ENCODE measurements at places on chromosomes 1 and 21.
A peak's percentile ranks its signal among the peaks of the same experiment; 100 is the strongest.

GRCh38 chr1:243740255-243740999 lies 109.6 kb downstream of the AKT3 start:
- DNase-seq: no peak

GRCh38 chr1:201894343-201895119 lies 5.8 kb downstream of the SHISA4 start:
- no peak for DNase-seq

GRCh38 chr1:119040906-119041305 lies 52.8 kb upstream of the TBX15 start:
- no peak for DNase-seq

DNA sequence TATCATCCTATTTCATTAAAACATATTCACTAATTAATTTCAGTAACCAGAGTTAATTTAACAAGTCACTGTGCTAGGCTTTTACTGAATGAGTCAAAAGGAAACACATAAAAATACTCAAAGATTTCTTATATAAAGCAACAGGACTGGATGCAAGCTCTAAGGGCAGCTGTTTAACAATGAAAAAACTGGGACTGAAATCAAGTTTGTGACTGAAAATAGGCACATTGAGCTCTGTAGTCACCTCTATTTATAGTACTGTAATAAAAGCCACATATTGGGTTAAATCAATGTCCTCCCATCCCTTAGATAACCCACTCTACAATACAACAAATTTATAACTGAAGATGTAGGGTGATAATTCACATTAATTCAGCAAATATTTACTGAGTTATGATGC lies 52.4 kb downstream of the SMYD3 start:
- no peak for DNase-seq

DNA sequence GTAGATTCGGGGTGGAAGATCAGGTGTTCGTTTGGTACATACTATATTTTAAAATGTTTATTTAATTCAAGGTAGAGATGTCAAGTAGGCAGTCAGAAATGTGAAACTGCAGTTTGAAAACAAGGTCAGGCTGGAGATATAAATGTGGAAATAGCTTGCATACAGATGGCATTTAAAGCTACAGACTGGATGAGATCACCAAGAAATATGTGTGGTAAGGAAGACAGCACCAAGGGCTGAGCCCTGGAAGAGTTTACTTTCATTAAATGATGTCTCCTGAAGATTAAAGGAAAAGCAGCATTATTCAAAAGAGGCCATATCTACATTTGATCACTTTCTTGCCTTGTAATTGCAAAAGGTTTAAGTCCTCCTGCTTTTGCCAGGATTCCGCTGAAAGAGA lies 271.3 kb downstream of the PTBP2 start:
- no peak for DNase-seq

DNA sequence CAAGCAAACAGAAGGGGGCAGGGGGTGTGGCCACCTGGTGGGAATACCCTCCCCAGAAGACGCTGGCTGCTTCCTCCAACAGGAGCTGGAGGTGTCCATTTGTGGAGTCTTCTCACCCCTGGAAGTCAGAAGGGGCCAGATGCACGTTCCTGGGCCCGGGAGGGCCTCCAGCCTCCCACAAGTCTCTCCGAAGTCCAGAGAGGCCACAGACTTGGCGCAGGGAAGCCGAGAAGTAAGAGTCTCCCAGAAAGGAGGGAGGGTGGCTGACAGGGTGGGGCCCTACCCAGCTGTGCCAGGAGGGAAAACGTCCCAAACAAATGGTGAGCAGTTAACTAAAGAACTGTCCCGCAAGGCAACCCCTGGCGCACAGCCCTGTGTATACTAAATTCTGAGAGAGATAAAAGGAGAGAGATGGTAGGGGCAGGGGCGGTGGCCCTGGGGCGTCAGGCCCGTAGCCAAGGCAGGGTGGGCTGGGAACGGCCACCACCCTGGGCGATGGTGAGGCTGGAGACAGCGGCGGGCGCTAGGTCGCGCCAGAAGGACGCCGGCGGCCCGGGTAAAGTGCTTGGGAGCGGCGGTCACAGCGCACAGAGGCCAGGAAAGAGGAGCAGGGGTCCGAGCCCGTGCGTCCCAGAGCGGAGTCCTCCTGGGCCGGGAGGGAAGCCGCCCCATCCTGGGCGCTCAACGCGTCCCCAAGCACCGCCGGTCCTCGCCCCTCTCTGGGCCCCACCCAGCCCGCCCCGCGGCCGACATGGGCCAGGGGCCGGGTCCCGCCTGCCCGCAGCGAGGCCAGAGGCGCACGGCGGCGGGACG lies 1.2 kb downstream of the CHD5 start:
- DNase-seq: no peak

DNA sequence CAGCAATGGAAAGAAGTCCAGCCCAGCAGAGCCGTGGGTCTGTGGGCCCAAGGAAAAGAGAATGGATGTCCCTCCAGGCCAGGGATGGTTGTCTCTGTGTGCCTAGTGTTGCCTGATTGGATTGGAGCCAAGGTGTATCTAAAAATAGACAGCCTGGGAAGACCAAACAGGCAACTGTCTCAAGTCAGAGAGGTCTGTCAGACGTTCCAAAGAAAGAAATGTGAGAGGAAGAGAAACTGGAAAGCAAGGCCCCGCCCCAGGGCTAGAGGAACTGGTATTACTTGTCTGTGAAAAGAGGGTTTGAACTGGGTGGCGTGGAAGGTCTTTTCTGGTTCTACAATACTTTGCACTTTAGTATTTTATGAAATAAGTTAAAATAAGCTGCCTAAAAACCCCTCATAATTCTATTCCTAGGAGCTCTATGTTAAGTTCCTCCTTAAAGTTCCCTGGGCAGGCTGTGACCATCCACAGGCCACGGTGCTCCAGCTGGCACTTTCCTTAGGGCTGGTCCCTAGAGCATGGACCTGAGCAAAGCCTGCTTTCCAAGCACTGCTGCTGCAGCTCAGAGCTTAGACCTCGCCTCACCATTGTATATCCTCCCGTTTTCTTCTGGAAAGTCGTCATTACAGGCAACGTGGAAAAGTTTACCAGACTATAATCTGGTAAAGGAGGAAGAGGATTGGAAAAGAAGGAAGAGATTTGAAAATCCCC lies 151.6 kb downstream of the DISC1 start:
- no peak for DNase-seq

GRCh38 chr1:40183055-40183710 lies 22.0 kb downstream of the RLF start:
- no peak for DNase-seq

GRCh38 chr1:17369466-17369865 lies 2.5 kb upstream of the PADI6 start:
- no peak for DNase-seq

DNA sequence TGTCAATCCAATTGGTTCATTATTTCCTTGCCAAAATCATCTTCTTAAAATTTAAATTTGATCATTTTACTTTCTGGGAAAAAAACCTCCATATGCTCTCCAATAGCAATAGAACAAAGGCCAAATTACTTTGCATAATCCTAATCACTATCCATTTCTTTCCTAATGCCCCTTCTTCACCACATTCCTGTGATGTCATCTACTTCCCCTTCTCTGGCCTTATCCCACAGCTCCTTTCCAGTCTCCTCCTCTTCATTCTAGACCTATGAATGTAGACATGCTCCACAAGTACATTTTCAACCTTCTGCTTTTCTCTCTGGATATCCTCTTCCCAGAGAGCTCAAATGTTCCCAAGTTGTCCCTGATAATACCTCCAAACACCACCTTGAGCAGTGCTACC lies 216.6 kb downstream of the MRPL39 start:
- DNase-seq: no peak

GRCh38 chr1:219434285-219434922 lies 178.5 kb downstream of the ZC3H11B start:
- no peak for DNase-seq

DNA sequence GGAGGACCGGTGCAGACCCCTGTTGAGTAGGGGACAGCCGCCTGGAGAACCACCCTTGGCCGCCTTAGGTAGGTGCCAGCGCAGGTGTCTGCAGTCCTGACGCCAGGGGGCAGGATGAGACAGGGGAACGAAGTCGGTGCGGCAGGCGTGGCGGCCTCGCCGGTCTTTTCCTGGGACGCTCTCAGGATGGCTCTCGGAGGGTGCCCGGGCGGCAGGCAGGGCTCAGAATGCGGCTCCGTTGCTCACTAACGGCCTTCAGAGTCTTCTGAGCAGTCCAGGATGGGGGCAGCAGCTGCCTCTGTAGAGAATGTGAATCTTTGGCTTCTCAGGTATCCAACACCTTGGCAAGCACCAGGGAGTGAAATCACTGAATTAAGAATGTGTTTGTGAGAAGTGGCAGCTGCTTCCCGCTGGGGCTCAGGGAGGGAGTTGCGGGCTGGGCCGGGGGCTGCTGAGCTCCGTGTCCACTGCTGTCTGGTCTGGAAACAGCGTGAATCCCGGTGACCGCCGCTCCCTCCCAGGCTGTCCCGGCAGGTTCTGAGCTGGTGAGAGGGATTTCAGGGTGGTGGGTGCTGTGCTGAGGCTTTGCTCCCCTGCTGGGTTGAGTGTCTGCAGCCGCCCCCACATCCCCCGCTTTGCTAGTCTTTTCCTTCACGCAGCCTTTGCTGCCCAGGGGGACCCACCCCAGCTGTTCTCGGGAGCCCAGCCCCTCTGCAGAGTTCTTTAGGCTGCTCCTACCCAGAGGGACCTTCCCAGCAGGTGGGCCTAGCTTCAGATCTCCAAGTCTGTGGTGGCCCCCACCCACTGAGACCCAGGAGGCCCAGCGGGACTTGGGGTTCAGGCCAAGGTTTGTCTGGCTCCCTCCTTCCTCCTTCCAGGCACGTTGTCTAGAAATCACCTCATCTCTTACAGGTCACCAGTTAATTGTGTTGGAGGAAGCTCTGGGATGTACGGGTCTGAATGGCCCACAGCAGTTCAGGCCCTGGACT lies 11.1 kb upstream of the C1orf174 start:
- DNase-seq: peak; percentile 47

GRCh38 chr1:43214501-43215444 lies 42.6 kb downstream of the CFAP57 start:
- no peak for DNase-seq

DNA sequence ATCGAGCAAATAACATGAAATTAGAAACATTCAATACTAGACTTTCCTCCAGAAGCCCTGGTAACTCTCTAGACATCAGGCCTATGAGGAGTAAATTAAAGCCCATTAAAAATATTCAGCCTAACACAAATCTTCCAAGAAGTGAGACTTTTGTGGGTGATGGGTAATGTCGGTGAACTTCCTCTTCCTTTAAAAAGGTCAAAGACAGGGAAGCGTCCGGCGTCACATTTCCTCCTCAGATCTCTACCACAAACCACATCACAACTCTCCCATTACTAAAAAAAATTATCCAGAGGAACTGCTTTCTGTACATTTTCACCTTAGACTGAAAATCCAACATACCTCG lies 1.4 kb downstream of the EIF4G3 start:
- DNase-seq: peak; percentile 30

DNA sequence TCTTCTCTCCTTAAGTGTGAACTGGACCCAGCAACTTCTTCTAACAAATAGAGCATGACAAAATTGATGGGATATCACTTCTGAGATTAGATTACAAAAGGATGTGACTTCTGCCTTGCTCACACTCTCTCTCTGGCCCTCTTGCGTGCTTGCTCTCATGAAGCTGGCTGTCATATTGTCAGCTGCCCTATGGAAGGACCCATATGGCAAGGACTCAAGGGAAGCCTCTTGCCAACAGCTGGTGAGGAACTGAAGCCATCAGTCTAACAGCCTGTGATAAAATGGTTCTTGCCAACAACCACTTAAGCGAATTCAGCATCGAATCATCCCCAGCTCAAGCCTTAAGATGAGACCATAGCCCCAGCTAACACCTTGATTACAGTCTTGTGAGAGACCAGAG lies 4.8 kb upstream of the TLR5 start:
- no peak for DNase-seq

DNA sequence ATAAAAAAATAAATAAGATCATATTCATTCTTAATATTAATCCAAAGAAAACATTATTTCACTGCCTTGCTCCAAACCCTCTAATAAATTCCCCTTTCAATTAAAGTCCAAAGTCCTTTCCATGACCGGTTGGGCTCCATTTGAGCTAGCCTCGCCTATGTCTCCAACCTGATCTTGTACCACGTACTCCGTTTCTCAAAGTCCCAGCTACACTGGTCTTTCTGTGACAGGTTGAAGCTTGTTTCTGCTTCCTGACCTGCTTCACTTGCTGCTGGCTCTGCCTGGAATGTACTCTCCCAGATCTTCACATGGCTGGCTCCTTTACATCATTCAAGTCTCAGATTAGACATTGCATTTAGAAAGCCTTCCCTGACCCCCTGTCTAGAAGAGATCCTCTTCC lies 16.4 kb downstream of the RPL5 start:
- no peak for DNase-seq

DNA sequence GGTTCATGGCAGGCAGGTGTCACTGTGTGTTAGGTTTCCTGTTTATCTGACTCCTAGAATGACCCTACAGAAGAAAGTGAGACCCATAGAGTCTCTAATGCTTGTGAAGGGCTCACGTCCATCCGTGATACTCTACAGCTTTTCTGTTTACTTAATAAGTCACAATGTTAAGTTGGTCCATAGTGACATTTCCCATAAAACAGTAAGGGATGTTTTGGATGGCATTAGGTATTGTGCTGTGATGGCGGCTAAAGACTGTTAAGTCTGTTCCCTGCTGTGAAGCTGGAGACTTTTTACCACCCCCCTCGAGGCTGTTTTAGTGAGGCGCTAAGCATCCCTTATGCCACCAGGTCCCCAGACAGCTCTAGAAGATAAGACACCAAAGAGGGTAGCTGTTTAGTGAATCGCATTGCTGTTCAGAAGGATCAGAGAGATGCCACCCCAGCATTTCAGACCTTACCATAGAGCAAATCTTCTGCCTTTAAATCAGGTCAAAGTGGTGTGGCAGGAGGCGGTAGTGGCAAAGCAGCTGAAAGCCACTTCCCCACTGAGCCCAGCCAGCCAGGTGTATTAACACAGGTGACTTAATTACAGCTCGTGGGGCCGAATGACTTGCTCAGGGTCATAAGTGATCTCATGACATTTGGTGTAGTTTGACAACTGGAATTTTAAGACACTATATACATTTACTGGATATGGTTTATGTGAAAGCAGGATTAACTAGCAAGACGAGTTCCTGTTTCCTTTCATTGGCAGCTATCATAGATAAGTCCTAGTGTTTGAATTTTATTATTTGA lies 25.0 kb downstream of the SLC37A1 start:
- no peak for DNase-seq

DNA sequence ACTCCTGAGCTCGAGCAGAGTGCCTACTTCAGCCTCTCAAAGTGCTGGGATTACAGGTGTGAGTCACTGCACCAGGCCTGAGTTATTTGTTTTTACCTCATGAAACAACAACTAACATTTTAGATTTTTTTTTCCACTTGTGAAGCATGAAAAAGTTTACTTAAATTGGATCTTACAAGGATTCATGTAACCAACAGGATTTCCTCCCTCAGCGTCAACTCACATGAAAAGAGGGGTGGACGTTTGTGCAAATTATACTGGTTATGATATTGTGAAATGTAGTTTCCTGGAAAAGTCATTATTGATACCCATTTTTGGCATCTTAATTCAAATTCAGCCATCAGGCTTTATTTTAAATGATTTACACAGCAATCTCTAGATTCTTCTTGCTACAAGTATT lies 6.5 kb downstream of the CNST start:
- no peak for DNase-seq

DNA sequence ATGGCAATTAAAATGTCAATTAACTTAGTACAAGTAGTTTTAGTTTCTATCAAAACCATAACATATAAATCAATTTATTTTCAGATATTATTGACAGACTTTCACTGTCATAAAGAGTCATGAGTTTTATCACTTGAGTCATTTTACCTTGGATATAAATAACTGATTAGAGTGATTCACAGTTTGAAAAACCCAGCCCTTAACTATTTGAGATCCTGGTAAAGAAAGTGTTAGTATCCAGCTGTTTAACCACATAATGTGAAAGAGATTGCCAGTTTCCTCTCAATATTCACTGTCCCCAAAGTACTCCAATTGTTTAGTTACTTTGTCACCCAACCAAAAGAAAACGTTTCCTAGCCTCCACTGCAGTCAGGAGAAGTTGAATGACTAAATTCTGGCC lies 91.3 kb downstream of the UCHL5 start:
- no peak for DNase-seq

All from MM.1S (cell line).